ENCODE measurements at places on chromosomes 5 and 9.
A peak's percentile ranks its signal among the peaks of the same experiment; 100 is the strongest.

DNA sequence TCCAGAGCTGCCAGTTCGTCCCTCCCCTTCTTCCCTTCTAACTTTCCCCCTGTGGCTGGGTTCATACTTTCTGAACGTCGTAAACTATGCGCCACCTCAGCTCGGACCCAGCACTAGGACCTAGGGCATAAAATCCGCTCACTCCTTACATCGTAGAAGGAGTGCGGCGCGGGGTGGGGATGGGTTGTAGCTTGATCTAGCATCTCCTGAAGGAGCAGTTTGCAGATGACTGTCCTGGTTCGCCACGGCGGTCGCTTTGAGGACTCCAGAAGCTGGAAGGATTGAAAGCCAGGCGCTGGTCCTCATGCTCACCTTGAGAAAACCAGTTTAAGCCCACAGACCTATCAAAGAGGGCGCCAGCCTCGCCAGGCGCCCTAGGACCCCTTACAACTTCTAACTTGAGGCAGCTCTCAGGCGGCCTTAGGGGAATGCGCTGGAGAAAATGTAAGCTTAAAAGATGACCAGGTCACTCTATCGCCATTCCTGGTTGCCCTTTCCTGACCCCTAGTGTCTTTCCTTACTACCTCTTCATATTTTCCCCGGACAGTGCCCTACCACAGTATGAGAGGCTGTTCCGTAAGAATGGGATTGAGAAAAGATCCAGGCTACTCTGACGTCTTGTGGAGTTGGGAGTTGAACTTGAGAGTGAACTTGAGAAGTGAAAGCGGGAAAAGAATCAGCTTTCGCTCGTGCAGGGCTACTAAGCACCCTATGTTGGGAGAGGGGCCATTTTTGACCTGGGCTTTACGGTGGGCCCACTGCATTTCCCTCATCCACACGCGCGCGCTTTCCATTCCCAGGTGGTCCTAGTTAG, 2.8 kb downstream of the RORB start:
- DNase-seq, result no peak

DNA sequence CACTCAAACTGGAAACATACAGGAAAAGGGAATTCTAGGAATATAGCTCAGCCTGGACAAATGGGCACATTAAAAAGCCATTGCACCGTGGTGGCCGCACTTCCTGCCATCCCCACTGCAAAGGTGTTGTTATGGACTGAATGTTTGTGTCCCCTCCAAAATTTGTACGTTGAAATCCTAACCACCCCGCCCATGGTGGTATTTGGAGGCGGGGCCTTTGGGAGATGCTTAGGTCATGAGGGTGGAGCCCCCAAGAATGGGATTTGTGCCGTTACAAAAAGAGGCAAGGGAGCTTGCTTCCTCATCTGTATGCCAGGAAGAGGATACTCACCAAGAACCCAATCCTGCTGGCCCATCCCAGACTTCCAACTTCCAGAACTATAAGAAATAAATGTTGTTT, 1.1 kb upstream of the CMBL start:
- DNase-seq, result no peak

- DNase-seq, result peak; percentile 98
These were observed at the start of gene OLFM1 for GRCh38 chr9:135087489-135087792. OLFM1 (plus strand) TSS chr9:135087668; CDS start chr9:135087990, 322 bp downstream.

GRCh38 chr5:135822959-135823358, 11.5 kb upstream of the SLC25A48 start:
- DNase-seq, result no peak

DNA sequence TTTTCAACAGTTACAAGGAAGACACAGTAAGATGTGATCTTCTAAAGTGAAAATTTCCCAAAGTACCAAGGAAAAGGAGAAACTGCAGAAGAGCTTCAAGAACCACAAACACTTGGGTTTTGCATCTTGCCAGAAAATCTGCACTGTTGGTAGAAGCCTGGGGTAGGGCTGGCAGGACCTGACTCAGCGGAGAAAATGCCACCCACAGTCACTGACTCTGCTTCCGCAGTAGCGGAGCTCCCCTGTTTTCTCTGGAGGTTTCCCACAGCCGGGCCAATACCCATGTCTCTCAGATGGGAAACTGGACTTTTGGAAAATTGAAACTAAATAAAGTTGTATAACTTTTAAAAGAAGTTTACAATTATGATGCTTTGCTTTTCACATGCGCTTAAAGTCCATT, 104.2 kb downstream of the MEF2C start:
- no peak for DNase-seq

DNA sequence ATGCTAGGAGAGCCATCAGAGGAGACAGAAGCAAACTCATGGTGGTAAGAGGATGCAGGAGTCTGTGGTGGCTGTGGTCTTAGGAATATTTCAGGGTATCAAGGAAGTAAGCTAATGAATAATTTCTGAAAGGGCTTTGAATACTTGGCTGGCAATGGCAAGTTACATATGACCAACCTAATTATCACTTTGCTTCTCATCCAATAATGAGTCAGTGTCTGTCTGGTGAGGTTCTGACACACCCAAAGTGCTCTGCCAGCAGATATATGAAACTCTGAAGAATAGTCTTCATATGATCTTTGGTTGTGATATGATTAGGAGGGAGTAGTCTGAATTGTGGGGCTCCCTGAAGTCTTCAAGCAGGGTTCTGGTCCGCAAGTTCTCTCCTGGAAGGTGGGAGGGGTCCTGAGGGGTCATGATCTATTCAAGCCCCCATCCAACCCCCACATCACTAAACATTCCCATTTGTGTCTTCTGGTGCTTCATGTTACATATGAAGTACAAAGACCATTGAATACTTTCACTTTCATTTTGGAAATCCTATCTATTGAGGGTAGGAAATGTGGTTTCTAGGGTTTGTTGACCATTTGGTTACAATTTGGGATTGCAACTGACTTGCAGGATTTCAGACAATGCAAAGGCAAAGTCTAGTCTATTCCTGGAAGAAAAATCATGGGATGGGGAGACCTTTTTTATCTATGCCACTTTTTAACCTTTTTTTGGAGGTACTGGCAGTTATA, 199.9 kb upstream of the CDKN2B start:
- no peak for DNase-seq

GRCh38 chr5:55004729-55005128, 19.3 kb upstream of the GZMK start:
- no peak for DNase-seq

DNA sequence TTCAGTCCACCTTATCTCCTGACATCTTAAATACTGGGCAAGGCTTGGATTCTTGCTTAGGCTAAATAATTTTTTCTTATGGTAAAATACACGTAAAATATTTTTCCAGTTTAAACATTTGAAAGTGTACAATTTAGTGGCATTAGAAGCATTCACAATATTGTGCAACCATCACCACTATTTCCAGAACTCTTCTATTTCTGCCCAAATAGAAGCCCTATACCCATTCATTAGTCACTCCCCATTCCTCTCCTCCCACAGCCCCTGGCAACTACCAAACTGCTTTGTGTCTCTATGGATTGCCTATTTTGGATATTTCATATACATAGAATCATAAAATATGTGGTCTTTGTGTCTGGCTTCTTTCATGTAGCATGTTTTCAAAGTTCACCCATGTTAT, 57.6 kb downstream of the IL31RA start:
- no peak for DNase-seq

DNA sequence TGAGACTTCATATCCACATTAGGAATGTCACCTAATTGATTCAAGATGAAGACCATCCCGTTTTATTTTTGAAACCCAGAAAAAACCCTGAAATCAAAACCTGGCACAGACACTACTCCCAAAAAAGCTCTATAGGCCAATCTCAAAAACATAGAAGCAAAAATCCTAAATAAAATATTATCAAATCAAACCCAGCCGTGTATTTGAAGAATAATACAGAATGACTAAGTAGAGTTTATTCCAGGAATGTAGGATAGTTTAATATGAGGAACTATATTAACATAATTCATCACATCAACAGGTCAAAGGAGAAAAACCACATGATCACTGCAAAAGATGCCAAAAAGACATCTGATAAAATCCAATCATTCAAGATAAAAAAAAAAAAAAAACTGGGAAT, 167.1 kb downstream of the ACTL7B start:
- DNase-seq, result no peak

DNA sequence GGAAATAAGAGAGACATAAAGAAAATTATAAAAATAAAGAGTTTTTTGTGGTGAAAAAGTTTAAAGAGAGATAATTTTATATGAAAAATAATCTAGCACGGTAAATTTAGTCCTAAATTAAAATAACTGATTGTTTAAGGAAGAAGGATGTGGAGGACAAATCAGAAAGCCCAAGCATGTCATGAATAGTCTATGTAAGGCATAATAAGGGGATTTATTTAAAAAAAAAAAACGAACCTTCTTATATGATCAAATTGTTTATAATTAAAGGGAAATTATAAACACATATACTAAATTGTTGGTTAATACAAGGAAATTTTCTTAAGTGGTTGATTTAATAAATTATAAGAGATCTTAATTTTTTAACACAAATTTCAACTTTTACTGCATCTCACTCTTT, 551.8 kb upstream of the TYRP1 start:
- DNase-seq, result no peak

- no peak for DNase-seq
These were observed 280.2 kb upstream of the CLINT1 start for GRCh38 chr5:158139161-158139560.

GRCh38 chr9:136931611-136932130, 12.9 kb downstream of the FBXW5 start:
- DNase-seq, result no peak

- no peak for DNase-seq
These were observed 235.7 kb downstream of the HTR1A start for GRCh38 chr5:63726496-63726895.

DNA sequence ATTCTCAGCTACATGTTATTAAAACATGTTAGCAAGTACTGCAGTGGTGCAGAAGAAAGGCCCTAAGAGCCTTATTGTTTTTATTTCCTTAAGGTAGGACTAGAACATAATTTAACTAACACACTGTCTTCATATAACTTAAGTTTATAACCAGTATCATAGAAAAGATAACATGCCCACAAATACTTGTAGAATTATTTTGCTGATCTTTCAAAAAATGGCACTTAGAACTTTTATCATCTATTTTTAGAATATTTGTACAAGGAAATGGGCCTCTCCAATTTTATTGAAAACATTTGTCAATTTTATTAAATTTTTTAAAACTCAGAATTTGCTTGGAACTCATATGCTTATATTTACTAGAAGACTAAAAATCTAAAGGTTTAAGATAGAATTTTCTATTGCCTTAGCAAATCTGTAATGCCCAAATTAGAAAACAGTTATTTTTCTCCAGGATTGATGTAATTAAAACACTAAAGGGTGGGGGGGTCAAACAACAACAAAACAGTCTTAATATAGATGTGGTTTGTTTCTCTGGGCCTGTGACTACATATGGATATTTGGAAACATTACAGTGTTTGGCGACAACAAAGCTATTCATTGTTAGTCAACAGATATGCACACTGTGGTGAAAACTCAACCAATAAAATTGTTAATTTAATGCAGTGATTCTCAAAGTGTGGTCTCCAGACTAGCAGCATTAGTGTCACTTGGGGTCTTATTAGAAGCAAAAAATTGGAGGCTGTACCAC, 360.4 kb downstream of the PDE4D start:
- DNase-seq, result no peak

DNA sequence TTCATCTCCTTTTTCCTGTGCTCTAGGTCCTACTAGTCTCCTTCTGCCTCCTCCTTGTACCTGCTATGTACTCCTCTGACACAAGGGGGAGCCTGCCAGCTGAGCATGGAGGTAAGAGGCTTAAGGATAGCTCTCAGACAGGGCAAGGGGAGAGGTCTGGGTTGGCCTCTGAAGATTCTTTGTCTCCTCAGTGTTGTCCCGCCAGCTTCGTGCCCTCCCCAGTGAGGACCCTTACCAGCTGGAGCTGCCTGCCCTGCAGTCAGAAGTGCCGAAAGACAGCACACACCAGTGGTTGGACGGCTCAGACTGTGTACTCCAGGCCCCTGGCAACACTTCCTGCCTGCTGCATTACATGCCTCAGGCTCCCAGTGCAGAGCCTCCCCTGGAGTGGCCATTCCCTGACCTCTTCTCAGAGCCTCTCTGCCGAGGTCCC, 3.8 kb downstream of the CREB3 start:
- DNase-seq, result peak; percentile 48

DNA sequence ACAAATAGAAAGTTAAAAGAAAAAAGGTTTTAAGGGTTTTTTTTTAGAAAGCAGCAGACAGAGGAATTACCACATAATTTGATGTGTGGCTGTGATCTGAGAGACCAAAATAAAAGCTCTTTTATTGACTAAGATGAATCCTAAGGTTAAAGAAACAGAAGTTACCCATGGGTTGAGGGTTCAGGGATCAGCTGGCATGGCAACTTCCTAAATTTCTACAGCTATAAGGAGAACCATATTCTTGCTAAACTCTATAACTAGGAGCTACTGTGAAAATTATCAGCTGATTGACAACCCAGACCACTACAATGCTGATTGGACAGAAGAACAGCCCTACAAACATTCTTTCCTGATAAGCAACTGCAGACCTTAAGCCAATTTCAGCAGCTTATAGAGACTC, 40.2 kb downstream of the TMEM215 start:
- DNase-seq, result no peak

GRCh38 chr9:6484210-6484609, 71.2 kb downstream of the UHRF2 start:
- DNase-seq, result no peak

- DNase-seq, result peak; percentile 57
These were observed 5.2 kb downstream of the FGF1 start for GRCh38 chr5:142680605-142681259.

DNA sequence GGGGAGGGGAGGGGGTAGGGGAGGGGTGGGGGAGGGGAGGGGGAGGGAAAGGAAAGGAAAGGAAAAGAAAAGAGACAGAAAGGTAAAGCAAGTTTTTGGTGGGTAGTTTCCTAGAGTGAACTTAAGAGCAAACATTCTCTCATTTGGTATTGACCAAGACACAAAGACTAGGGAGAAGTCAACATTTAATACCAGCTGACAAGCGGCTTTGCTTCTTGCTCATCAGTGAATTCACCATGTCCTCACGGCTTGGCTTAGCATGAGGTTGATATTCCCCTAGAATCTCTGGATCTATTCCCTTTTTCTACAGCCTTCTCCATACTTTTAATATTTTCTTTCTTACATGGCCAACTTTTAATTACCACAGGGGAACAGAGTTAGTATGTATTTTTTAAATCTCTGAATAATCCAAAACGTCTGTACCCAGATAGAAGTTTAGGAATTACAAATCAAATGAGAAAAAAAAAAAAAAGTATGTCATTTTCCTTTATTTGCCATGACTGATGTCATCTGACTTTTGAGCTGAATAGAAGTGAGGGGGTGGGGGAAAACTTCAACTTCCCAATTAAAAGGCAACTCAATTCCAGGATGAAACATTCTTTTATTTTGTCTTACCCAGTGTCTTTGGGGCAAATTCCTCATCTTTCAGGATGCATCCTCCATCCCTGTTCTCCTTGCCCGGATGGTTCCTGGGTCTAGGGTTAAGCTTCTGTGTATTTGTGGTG, 40.1 kb upstream of the GLIS3 start:
- no peak for DNase-seq

- DNase-seq, result no peak
These were observed 47.2 kb downstream of the RFX3 start for GRCh38 chr9:3478549-3478953.

- DNase-seq, result no peak
These were observed 195.8 kb upstream of the TBCA start for GRCh38 chr5:77971776-77972468.

GRCh38 chr5:153813901-153814300, 224.8 kb downstream of the FAM114A2 start:
- no peak for DNase-seq
